ENCODE measurements at places on chromosomes 11 and 22.

- no peaks in the 10 kb centered on the region for H3K36me3 ChIP-seq
- H3K4me3 ChIP-seq, result peak overlapping the region; percentile 59
- no peak for DNase-seq
- peaks cover 29% of the 10 kb centered on the region for H3K4me1 ChIP-seq
Measured at GRCh38 chr11:123187665-123188507, 7.2 kb downstream of the CLMP start.

DNA sequence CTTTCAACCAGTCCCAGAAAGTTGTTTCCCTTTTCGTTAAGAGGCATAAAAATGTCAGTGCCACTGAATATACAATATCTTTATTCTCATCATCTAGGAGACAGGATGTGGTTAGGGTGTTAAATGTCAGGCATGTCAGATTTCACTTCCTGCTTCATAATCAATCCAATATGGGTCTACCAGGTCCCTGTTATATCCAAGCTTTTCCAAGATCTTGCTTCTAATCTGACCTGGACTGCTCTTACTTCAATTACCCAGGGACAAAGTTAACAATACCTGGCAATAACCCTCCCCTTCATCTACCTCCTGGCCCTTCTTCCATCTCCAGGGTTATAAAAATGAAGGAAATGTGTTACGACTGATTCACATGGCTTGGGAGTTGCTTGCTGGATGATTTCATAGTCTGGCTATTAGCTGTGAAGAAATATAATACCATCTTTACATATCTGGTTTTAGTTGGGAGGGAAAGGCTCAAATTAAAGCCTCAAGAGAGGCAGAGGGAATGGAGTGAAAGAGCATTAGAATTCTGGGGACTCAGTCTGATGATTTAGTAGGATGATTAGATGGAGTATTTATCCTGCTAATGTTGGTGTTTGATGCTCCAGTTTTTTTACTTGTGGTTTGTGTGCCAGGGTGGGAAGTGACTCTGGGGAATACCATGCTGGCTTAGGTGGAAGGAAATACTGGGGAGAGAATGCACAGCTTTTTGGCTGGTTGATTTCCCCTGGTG is 534.3 kb downstream of the ETS1 start:
- H3K36me3 ChIP-seq, result no peaks in the 10 kb centered on the region
- no peak for DNase-seq
- no peaks in the 10 kb centered on the region for H3K27me3 ChIP-seq
- H3K4me3 ChIP-seq, result no peak overlapping the region

- no peaks in the 10 kb centered on the region for H3K36me3 ChIP-seq
- DNase-seq, result no peak
- no peaks in the 10 kb centered on the region for H3K27me3 ChIP-seq
- no peaks in the 10 kb centered on the region for H3K4me1 ChIP-seq
- H3K27ac ChIP-seq, result no peak overlapping the region
Measured at GRCh38 chr11:1953489-1954266, 6.5 kb downstream of the MRPL23 start.

- H3K36me3 ChIP-seq, result peaks cover 16% of the 10 kb centered on the region
- H3K4me3 ChIP-seq, result peak overlapping the region; percentile 98
- peaks cover 20% of the 10 kb centered on the region for H3K4me1 ChIP-seq
- no peak for DNase-seq
- H3K27me3 ChIP-seq, result no peaks in the 10 kb centered on the region
Measured at GRCh38 chr11:33040033-33040861, 875 bp downstream of the TCP11L1 start.

- no peak overlapping the region for H3K4me3 ChIP-seq
- H3K27me3 ChIP-seq, result no peaks in the 10 kb centered on the region
- DNase-seq, result no peak
- H3K27ac ChIP-seq, result no peak overlapping the region
Measured at GRCh38 chr11:30125456-30125855, 105.4 kb upstream of the FSHB start.

- no peak for DNase-seq
- no peak overlapping the region for H3K4me3 ChIP-seq
- H3K27me3 ChIP-seq, result peaks cover 65% of the 10 kb centered on the region
- H3K4me1 ChIP-seq, result peaks cover 17% of the 10 kb centered on the region
Measured at GRCh38 chr22:22394591-22394990, 114.0 kb downstream of the ZNF280B start.

DNA sequence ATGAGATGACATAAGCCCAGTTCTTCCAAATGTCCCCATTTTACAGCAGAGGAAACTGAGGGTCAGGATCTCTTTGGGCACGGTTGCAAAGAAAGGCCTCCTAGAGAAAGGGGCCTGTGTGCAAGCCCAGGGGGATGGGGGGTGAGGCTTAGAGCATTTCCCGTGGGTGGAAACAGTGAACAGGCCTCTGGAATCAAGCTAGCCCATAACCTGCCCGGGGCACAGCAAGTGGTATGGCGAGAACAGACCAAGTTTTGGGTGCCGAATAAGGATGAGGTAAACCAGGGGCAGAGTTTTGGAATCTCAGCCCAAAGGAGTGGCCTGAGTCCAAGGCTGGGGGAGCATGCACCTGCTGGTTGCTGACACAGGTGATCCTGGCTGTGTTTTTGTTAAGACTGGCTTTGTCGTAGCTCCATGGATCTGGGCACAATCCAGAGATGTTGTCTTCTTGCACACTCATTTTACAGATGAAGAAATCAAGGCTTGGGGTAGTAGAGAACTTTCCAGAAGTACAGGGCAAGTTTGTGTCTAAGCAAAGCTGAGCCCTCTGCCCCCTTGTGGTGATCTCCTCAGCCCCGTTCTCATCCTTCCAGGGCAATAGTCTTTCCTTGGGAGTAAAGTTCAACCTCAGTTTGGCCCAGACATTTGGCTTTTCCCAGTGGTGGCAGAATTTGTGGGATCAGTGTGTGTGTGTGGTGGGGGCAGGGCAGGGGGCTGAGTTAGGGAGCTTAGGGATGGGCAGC is 53.5 kb upstream of the MYEOV start:
- peaks cover 3% of the 10 kb centered on the region for H3K27me3 ChIP-seq
- peaks cover 13% of the 10 kb centered on the region for H3K4me1 ChIP-seq
- H3K36me3 ChIP-seq, result no peaks in the 10 kb centered on the region

- H3K27ac ChIP-seq, result peak overlapping the region; percentile 79
- DNase-seq, result no peak
- H3K4me3 ChIP-seq, result no peak overlapping the region
- H3K4me1 ChIP-seq, result peaks cover 48% of the 10 kb centered on the region
Measured at GRCh38 chr11:125358254-125358840, 137.7 kb downstream of the FEZ1 start.

DNA sequence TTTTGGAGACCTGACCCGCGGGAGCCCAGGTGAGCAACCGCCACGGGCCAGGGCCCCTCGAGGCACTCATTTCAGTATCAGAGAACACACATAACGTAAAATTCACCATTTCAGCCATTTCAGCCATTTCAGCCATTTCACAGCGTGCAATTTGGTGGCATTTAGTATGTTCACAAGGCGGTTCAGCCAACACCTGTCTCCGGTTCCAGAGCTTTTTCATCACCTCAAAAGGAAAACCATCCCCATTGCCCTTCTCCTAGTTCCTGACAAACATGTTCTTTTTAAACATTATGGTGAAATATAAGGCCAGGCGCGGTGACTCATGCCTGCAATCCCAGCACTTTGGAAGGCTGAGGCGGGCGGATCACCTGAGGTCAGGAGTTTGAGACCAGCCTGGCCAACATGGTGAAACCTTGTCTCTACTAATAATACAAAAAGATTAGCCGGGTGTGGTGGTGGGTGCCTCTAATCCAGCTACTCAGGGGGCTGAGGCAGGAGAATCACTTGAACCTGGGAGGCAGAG is 119.3 kb downstream of the KCNQ1 start:
- H3K36me3 ChIP-seq, result no peaks in the 10 kb centered on the region
- peaks cover 13% of the 10 kb centered on the region for H3K4me1 ChIP-seq
- H3K27ac ChIP-seq, result peak overlapping the region; percentile 96

- H3K27ac ChIP-seq, result no peak overlapping the region
- no peak overlapping the region for H3K4me3 ChIP-seq
- H3K27me3 ChIP-seq, result no peaks in the 10 kb centered on the region
- peaks cover 6% of the 10 kb centered on the region for H3K4me1 ChIP-seq
Measured at GRCh38 chr11:121533601-121534000, 80.8 kb upstream of the SORL1-AS1 start.
